Activated B cell treated with CpG ODN at 0.5 μM for 24 hours (primary cell): ENCODE measurements at places on chromosomes 3 and 15.

DNA sequence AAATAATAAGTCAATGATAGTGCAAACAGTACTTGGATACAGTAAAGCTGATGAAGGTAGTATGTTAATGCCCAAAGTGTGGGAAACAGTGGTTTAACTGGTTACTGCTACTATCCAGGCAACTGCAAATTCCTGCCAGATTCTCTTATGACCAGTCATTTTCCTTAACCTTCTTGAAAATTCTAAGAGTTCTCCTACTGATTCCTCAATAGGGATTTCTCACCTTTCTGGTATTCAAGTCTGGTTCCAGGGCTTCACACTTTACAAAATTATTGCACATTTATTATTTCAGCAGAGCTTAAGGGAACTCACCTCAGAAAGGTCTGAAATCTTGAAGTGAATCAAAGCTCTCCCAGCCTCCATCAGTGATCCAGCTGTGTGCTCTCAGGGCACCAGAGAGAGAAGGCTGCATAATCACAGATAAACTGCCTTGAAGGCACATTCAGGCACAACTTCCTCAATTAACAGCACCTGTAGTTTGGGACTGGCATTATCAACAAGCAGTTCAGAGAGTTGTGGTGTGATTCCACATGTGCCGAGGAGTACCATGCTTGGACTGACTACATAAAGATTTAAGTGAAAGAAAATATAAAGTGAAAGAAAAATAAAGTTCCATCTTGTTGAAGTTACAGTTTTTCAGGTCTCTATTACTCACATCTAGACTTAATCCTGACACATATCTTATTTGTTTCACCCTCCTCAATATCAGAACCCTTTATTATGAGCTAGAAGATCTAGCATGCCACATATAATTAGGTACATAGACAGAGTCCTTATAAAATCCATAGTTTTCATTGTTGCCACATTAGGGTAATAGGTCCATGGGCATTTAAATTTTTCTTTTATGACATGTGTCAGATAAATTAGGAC is 59.5 kb upstream of the TIPARP start:
- DNase-seq = no peak

DNA sequence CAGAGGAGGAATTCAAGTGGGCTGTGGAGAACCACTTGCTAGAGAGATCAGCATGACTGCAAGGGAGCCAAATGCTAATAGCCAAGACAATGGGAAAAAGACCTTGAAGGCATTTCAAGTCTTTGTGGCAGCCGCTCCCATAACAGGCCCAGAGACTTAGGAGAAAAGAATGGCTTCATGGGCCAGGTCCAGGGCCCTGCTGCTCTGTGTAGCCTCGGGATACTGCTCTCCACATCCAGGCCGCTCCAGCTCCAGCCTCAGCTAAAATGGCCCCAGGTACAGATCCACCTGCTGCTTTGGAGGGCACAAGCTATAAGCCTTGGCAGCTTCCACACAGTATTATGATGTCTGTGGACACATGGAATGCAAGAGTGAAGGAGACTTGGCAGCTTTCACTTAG is 157.7 kb downstream of the NECTIN3 start:
- no peak for DNase-seq

GRCh38 chr3:22496641-22497040 is 706.5 kb upstream of the UBE2E2 start:
- DNase-seq = no peak

GRCh38 chr3:187567021-187567420 is 103.2 kb downstream of the SST start:
- DNase-seq = no peak

- no peak for DNase-seq
These were observed 10.6 kb upstream of the SOX2 start for GRCh38 chr3:181701096-181701495.

GRCh38 chr3:15330031-15330596 is 2.3 kb downstream of the SH3BP5 start:
- DNase-seq = no peak

- no peak for DNase-seq
These were observed 6.8 kb downstream of the GATM start for GRCh38 chr15:45371546-45371945.

DNA sequence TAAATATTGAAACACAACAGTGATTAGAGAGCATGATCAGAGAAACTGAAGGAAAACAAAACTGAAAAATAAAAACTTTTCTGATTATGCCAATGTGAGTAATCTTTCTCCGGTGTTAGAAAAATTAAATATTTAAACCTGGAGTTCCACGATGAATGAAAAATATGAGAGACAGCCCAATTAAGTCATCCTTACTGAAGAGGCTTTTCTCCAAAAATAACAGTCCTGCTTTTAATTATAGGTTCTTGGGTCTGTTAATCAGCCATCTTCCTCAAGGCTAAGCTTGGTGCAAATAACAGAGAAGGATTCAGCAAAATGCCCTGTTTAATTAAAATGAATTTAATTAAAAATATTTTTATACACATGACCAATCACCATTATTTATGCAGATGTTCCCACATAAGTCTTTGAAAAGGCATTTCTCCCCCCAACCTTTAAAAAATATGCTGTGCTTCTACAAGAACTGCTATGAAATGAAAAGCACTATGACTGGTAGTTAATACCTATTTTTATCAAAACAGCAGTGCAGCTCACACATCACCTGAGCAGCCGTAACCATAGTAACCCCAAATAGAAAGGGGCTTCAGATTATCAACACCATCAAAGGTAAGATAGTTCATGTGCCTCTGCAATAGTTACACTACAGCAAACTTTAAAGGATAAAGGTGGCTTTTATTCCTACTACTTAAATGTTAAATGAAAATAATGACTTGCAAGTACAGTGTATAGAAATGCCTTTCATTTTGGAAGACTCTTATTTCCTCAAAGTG is 175.7 kb downstream of the SLC9A9 start:
- DNase-seq = no peak

GRCh38 chr3:148763156-148763680 is 64.4 kb upstream of the CPB1 start:
- no peak for DNase-seq

GRCh38 chr15:53962646-53963561 is 15.3 kb upstream of the UNC13C start:
- DNase-seq = no peak

DNA sequence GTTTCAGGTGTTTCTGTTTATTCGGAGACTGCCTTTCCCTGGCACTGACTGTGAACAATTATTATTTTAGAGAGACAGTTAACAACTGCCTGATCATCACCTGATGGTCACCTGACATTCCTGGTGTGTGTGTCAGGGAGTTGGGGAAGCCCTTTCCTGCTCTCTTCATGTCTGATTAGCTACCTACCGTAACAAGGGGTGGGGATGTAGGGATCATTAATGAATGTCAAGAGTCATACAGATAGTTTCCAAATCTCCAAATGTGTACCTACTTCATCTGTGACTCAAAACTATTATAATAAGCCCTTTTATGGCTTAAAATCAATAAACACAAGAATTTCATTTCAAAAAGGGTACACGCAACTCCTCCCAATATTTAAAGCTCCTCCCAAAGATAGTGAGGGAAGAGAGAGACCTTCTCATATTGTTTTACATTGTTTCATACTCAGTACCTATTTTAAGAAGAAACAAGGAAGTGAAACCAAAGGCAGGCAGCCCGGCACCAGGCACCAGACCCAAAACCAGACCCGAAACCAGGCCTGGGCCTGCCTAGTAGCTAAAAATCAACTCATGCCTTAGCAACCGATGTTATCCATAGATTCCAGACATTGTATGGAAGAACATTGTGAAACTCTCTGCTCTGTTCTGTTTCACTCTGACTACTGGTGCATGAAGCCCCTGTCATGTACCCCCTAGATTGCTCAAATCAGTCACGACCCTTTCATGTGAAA is 844.9 kb upstream of the ALCAM start:
- DNase-seq = peak; percentile 49

DNA sequence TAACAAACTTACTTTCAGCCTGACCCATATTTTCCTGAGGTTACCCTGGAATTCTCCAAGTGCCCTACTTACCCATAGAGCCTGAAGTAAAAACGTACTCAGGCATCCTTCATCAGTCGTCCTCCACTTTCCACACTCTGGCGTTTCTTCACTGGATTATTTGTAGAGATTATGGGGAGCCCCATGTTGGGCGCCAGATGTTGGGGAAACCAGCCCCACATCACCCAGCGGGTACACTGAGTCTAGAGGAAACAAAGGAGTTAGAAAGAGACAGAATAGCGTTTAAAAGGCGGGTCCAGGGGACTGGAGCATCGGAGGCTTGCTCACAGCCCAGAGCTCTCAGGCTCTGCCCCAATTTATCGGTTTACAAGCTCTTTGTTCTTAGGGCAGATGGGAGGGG is 9.7 kb upstream of the SLC28A2 start:
- no peak for DNase-seq

GRCh38 chr3:128491941-128492670 is 895 bp downstream of the GATA2 start:
- peak; percentile 36 for DNase-seq

DNA sequence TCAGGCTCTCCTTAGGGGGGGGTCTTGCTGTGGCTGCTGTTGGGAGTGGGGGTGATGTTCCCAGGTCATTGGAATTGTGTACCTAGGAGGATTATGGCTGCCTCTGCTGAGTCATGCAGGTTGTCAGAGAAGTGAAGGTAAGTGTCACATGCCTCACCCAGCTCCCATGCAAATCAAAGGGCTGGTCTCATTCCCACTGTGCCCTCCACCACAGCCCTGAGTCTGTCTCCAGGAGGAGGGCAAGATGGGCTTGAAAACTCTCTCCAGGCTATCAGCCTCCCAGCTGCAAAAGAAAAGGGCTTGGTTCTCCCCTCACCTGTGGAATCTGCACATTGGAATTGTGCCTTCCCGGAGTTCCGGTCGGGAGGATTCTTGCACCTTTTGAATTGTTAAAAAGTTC is 580.5 kb downstream of the NSUN3 start:
- DNase-seq = no peak

DNA sequence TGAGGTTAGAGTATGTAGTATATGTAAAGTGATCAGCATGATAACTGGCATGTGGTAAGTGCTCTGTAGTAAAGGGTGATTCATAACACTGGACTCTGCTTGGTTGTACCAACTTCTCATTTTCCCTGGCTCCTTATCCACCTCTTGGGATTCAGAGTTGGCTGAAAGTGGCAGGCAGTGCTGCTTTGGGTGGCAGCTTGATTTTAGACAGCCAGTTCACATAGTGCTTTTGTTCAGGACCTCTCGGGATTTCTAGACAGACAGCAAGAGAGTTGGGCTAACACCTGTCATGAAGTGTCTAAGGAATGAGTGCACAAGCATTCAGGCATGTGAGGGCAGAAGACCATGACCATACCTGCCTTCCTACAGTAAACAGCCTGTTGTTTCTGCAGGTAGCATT is 69.0 kb downstream of the RBM6 start:
- DNase-seq = no peak

GRCh38 chr3:154131830-154132229 is 10.6 kb downstream of the ARHGEF26 start:
- no peak for DNase-seq

DNA sequence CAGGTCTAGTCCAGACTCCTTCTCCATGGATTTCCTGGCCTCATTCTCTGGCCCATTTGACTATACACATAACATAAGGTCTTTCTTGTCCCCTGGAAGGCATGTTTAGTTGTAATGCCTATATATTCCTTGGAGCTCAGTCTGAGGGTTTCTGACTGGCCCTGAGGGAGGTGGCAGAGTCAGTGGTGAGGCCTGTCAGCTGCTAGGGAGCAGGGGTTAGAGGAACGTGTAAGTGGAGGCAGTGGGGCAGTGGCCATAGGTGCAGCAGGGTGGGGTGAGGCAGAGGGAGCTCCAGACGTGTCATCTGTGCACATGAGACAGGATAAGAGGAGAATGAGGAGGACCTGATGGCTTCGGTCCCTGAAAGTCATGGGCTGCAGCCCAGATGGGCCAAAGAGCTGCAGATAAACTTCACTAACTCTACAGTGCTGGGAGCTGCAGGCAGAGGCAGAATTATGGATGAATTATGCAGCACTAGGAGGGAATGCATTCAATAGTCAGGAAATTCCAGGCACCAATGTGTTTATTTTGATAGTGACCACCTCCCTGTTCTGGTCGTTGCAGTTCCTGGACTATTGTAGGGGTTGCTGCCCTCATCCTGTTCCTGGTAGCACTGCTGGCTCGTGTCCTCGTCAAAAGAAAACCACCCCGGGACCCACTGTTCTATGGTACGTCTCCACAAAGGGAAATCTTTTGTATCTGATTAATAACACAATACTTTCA is 4.9 kb downstream of the TM6SF1 start:
- no peak for DNase-seq
